ENCODE measurements at places on chromosomes 7 and 10.

- no peak for DNase-seq
Observed at GRCh38 chr10:61151059-61151458, 207.1 kb upstream of the RHOBTB1 start.

- no peak for DNase-seq
Observed at GRCh38 chr7:112723416-112723815, 66.8 kb downstream of the TMEM168 start.

GRCh38 chr10:96122824-96123223 lies 7.3 kb upstream of the ZNF518A start:
- no peak for DNase-seq

GRCh38 chr7:137003566-137003965 lies 135.1 kb downstream of the CHRM2 start:
- DNase-seq = no peak

GRCh38 chr7:122046402-122046801 lies 97.6 kb downstream of the AASS start:
- DNase-seq = no peak
